Hematopoietic multipotent progenitor cell (in vitro differentiated cells): ENCODE measurements at places on chromosomes 4 and X.

- DNase-seq = no peak
Observed at GRCh38 chrX:18377796-18378195, 23.3 kb upstream of the SCML2 start.

GRCh38 chrX:24026432-24026831, 554 bp downstream of the KLHL15 start:
- no peak for DNase-seq

GRCh38 chrX:24190500-24191156, 41.1 kb downstream of the ZFX start:
- peak; percentile 2 for DNase-seq

GRCh38 chr4:114284629-114285028, 305.2 kb upstream of the ARSJ start:
- no peak for DNase-seq

DNA sequence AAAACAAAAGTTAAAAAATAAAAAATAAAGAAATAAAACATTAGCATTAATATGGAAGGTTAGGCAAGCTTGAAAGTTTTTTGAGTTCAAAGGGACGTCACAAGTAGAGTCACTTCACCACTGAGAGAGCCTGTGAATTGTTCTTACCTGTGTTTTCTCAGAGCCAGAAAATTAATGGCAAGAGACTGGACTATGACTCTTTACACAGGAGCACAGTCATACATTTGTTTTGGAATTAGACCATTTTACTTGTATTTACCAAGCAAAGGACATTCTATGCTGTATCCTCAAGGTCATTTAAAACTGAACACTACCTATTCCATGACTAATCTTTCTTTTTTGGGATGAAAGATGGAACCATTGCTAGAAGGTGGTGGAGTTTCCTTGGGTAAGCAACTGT, 346.1 kb downstream of the FAM47B start:
- no peak for DNase-seq

DNA sequence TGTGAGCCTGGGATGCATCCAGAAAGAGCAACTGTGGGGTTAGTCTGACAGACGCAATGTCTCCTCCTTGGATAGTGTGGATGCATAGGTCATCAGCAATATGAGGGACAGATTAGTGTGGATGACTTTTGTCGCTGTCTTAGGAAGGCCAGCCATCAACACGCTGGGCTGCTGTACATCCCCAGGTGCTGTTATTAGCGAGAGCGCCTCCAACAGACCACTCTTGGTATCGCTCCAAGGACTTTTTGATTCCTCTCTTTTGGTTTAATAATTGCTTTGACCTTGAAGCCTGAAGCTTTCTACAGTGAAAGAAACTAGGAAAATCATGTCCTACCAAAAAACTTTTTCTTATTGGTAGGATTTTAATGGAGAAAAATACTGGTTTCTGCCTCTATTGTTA, 76.7 kb downstream of the TMEM131L start:
- DNase-seq = no peak

GRCh38 chr4:80874979-80875378, 155.5 kb upstream of the BMP3 start:
- DNase-seq = no peak

GRCh38 chrX:154457491-154458115, 478 bp upstream of the PLXNA3 start:
- peak; percentile 12 for DNase-seq

DNA sequence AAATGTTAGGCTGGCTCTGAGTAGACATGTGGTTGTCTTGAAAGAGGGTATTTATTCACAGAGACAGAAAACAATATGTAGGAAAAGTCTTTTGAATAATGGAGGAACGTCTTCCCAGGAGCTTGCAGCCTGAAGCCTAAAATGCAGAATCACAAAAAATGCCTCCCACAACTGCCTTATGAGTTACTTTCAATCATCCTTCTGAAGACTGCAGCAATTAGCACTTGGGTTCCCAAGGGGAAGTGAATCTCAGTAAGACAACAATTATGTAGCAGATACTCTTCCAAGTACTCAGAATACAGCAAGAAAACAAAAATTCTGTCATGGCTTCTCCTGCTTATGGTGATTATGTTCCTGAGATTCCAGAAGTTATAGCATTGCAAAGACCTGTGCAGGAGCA, 166.6 kb upstream of the TBL1X start:
- DNase-seq = no peak

- no peak for DNase-seq
Observed at GRCh38 chr4:26062215-26062614, 148.2 kb downstream of the SMIM20 start.

GRCh38 chrX:13750204-13750603, 15.7 kb downstream of the OFD1 start:
- no peak for DNase-seq

- DNase-seq = no peak
Observed at GRCh38 chrX:130106071-130106470, 4.2 kb downstream of the ELF4 start.

DNA sequence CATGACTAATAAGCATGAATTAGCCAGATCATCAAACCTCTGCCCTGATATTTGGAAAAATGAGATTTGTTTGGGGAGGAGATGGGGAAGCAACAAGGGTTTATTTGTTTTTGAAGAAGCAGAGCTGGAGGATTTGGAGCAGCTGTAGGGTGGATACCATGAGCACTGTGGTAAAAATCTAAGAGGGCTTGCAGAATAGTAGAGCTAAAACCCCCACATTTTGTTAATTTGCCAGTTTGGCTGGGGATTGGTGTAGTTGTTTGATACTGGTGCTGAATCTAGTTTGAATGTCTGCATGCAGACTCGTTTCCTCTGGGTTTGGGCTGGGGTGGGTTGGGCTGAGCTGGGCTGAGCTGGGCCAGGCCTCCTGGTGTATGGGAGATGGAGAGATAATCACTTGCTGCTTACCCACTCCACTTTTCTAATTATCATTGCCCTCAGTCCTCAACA, 43.7 kb downstream of the SMAD1 start:
- DNase-seq = no peak

DNA sequence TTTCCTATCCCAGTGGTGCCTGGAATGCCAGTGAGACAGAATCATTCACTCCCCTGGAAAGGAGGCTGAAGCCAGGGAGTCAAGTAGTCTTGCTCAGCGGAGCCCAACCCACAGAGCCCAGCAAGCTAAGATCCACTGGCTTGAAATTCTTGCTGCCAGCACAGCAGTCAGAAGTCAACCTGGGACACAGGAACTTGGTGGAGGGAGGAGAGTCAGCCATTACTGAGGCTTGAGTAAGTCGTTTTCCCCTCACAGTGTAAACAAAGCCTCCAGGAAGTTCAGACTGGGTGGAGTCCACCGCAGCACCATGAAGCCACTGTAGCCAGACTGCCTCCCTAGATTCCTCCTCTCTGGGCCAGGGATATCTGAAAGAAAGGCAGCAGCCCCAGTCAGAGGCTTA, 283.2 kb upstream of the CPEB2 start:
- DNase-seq = no peak

- no peak for DNase-seq
Observed at GRCh38 chrX:77779695-77780094, 6.3 kb downstream of the ATRX start.

GRCh38 chr4:10743357-10743756, 58.8 kb upstream of the CLNK start:
- DNase-seq = no peak

- DNase-seq = no peak
Observed at GRCh38 chr4:48046059-48046458, 29.5 kb downstream of the NIPAL1 start.

- no peak for DNase-seq
Observed at GRCh38 chrX:17475449-17476217, 100.6 kb downstream of the NHS start.

DNA sequence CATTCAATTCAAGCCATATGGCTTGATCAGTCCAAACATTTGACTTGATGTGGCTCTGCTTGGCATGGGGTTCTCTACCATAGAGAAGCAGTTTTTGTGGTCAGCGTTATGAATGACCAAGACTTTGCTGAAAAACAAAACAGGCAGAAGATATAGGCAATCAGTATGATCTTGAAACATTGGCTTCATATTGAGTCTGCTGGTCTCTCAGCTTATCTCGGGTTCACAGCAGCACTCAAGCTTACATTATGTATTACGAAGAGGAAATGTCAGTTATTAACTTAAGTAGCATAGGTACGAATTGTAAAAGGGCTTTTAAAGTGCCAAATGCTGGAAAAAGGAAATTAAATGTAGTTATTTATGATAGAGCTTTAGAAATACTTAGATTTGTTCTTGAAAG, 99.0 kb downstream of the AFF2 start:
- DNase-seq = no peak

GRCh38 chr4:8556341-8557150, 23.6 kb upstream of the GPR78 start:
- no peak for DNase-seq

GRCh38 chr4:138894011-138894410, 121.6 kb upstream of the NOCT start:
- DNase-seq = no peak

- no peak for DNase-seq
Observed at GRCh38 chrX:22073928-22074327, 41.8 kb downstream of the PHEX start.

DNA sequence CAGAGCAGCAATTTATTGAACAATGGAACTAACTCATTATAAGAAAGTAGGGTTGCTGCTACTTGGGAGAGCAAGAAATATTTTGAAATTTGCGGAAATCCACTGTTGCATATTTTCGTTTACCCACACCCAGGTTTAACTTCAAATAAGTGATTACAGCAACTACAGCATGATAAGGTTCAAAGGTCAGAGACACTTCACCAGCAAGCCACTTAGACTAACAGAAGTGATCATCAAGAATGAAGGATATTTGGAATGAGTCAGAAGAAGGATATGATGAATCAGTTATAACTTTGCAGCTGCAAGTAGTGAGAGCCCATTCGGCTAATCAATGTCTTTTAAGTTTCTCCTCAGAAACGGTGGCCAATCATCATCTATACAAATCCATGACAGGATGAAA, 199.3 kb downstream of the TMA16 start:
- DNase-seq = no peak

DNA sequence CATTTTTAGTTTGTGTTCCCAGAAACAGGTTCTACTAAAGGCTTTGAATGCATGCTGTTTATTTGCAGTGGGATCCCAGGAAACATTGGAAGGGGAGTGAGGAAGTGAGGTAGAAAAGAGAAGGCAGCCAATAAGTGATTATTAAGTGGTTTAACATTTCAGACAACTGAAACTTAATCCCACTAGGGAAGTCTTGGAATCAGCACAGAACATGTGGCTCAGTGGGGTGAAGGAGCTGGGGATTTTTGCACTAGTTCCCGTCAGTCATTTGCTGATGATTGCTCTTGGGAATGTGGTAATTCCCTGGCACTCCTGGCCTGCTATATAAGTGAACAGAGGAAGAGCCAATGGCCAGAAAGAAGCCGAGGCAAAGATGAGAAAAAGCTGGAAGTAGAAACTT, 1053.0 kb upstream of the IGFBP7 start:
- no peak for DNase-seq

- DNase-seq = no peak
Observed at GRCh38 chr4:172887959-172888358, 280.7 kb upstream of the GALNT7 start.

- DNase-seq = peak; percentile 8
Observed at GRCh38 chr4:123696687-123697086, 300.1 kb downstream of the SPRY1 start.

GRCh38 chrX:44401151-44401550, 57.7 kb upstream of the EFHC2 start:
- DNase-seq = no peak

DNA sequence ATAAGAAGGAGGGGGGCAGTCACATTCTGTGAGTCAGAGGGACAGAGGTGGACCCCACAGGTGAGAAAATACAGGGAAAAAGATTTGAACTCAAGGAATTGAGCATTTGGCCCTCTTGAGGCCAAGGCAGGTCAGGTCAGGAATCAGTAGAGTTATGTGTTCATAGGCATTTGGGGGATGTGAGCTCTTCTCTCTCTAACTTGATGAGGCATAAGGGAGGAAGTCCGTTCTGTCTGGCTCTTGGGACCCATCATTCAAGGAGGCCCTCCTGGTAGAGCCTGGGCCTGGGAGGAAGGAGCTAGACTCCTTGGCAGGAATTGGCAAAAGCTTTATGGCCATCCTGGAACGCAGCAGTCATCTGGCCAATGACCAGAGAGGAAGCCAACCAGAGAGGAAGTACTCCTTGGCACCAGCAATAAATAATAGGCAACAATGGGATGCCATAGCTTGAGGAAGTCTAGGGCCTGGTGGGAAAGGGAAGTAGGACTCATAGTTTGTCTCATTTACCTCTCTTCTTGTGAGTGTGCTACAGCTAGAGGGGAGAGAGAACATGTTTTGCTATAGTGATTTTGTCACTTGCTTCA, 53.0 kb downstream of the MSN start:
- DNase-seq = no peak

GRCh38 chrX:152276277-152276676, 137.9 kb upstream of the MAGEA10 start:
- DNase-seq = no peak

DNA sequence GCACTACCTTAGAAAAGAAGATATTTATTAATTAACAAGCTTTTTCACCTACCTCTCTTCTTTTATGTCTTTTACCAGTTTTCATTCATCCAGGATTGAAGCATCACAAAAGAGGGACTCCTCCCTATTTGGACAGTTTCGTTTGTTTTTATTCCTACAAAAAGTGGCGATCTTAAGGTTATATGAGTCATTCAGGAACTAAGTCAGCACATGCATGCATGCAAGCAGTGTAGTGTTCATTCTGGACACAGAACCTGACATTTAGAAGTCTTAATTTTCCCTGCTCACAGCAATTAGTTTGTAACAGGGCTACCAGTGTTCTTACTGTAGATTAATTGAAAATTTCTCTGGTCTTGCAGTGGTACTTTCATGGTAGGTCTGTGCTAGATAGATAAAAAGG, 47.9 kb upstream of the QRFPR start:
- DNase-seq = no peak

DNA sequence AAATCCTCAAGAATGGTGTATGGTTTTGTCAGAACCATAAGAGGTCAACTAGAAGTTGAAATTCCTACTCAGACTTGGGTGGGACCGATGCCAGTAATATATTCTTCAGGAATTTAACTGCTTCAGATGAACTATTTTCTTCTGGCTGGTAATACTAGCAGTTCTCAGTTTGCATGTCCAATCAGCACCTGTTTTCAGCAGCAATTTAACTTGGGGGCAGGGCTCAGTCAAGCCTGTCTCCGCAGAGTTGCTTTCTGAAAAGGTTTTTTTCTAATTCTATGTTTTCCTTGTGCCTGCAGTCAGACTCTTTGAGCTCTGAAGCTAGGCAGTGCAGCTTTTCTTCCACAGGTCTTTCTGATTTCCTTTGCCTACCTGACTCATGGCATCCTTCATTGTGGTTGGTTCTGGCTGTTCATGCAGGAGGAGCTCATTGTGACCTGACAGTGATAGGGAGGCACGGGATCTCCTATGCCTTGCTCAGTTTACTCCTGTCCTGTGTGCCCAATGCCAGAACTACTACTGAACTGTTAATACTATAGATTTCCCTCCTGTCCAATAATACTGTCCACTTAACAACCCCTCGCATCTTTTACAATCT, 17.3 kb upstream of the FMR1 start:
- DNase-seq = no peak

DNA sequence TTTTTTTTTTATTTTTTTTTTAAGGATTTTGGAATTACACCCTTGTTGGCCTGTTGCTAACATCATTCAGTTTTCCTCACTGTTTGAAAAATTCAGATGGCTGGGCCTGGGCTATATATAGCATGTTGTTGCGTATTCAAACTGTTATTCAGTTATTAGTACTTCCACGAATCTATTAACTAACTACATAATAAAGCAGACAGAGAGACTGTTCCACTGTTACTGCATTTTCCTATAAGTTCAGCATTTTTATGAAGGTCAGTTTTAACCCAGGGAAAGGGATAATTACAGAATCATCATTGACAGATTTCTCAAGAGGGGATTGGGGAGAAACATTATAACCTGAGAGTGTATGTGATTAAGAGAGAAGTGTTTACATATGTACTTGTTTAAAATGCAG, 3.1 kb downstream of the DOCK11 start:
- no peak for DNase-seq
